ENCODE measurements at places on chromosomes 16 and 17. TPM values are rescaled to one million over a fixed set of nuclear protein-coding genes. Genes with fewer than 3 reads are reported as not detected.

GRCh38 chr17:54793271-54793670 lies 107.4 kb upstream of the TOM1L1 start:
- DNase-seq, result no peak

VTN gene
- not detected for total RNA-seq

ZSCAN10 gene
- total RNA-seq, result not detected

GRCh38 chr16:78122774-78123315 lies 23.4 kb downstream of the WWOX start:
- DNase-seq, result peak; percentile 19

- DNase-seq, result no peak
Observed at GRCh38 chr17:43803758-43804157, 23.5 kb downstream of the CFAP97D1 start.

DNA sequence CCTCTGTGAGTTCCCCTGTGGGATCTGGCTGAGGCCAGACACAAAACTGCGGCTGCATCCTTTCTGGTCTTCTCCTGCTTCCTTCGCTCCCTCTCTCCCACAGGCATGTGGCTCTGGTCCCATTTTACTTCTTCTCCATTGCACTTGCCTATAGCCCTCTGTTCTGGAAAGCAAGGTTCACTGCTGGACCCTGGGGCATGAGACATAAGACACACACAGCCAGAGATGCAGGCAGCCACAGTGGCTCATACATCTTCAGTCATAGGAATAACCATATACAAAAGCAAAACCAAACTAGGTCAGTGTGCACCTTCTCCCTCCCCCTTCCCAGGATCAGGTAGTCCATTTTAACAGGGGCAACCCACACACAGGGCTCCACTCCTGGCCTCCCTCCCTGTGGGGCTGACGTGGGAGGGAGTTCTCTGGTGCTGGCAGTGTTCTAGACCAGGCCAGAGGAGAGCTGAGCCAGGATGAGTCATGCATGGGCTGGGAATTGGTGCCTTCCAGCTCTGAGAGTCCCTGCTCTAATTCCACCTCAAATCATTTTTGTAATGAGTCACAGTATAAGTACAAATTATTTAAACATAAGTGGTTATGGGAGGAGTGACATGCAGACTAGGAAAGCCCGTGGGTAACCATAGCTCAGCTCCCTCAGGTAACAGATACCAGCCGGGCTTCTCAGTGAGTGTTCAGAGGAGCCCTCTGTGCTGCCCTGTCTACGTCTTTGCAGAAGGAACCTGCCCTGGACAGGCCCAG lies 58.0 kb downstream of the ASIC2 start:
- peak; percentile 40 for DNase-seq

UBE2O gene
- total RNA-seq, result 23.6 TPM

- DNase-seq, result no peak
Observed at GRCh38 chr16:27851586-27851985, 211.9 kb downstream of the GSG1L start.

TP53TG3B gene
- not detected for total RNA-seq

DNA sequence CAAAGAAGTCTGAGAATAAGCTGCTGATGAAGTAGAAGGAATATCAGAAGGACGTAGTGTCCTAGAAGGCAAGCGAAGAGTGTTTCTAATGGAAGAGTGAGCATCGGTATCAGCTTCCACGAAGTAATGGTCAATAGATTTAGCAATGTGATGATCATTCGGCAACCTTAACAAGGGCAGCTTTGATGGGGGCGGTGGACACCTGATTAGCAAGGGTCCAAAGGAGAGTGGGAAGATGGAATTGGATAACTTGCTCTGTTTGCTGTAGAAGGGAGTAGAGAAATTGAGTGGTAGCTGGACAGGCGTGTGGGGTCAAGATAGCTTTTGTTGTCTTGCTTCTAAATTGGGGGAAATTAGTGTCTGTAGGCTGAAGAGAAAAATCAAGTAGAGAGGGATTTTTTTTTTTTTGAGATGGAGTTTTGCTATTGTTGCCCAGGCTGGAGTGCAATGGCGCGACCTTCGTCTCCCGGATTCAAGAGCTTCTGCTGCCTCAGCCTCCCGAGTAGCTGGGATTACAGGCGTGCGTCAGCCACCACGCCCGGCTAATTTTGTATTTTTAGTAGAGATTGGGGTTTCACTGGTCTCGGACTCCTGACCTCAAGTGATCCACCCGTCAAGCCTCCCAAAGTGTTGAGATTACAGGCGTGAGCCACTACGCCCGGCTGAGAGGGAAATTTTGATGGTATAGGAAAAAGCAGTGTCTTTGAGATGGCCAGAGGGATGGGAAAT lies 13.9 kb upstream of the HES7 start:
- DNase-seq, result no peak

SLC26A11 gene
- total RNA-seq, result 7.6 TPM

GRCh38 chr17:44038604-44039011 lies 23.8 kb upstream of the TMEM101 start:
- DNase-seq, result no peak

- DNase-seq, result peak; percentile 32
Observed at GRCh38 chr16:81424771-81425170, 19.8 kb upstream of the CMIP start.

DNA sequence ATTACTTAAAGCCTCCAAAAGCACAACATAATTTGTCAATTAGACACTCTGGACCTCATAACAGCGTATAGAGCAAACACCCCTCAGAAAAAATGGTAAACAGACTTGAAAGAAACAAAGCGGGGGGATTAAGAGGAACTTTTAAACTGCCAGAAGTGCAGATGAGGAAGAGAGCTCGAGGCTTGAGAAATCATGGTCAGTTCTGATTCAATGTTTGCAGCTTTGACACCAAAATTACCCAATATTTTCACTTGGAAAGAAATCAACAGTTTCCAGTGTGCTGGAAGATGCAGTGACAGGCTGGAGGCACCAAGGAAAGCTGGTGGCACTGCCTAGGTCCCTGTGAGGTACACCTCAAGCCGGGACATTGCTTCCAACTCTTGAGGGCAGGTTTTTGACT lies 180.9 kb upstream of the TOX3 start:
- no peak for DNase-seq

DNA sequence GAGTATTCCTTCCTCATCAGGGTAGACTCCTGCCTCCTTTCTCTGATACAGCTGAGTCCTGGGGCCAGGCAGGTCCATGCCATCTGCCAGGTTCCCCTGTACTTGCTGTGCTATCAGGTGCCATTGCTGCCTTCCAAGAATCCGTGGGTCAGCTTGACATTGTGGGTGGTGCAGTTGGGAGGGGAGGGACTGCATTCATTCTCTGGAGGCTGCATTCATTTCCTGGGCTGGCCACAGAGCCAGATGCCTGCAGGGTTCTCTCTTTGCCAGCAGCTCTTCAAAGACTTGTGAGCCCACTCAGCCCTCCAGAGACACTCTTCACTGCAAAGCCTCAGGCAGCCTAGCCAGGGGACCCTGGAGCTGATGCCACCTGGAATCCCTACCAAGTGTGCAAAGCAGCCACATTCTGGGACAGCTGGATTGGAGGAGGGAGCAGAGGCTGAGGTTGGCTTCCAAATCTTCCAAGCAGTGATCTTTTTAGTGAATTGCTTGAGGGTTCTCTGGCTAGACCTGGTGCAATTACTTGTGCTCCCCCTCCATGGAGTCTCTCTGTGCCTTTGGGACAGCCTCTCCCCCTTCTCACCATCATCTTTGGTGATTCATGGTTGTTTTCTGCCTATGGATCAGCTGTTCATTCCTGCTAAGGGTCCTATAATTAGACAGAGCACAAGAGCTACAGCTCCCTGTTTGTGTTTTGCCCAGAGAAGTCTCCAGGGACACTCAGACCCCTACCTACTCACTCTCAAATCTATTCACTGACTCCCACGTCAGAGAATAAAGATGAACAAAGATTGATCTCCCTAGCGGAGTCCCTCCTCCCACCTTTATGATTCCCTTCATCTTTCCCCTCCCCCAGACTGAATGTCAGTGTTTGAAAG lies 20.9 kb downstream of the ANKFN1 start:
- DNase-seq, result no peak

DNA sequence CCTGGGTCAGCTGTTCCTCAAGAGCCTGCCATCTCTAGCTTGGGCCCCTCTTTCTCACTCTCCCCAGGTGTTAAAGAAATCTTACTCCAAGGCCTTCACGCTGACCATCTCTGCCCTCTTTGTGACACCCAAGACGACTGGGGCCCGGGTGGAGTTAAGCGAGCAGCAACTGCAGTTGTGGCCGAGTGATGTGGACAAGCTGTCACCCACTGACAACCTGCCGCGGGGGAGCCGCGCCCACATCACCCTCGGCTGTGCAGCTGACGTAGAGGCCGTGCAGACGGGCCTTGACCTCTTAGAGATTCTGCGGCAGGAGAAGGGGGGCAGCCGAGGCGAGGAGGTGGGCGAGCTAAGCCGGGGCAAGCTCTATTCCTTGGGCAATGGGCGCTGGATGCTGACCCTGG lies 6.8 kb downstream of the CNP start:
- no peak for DNase-seq

DNA sequence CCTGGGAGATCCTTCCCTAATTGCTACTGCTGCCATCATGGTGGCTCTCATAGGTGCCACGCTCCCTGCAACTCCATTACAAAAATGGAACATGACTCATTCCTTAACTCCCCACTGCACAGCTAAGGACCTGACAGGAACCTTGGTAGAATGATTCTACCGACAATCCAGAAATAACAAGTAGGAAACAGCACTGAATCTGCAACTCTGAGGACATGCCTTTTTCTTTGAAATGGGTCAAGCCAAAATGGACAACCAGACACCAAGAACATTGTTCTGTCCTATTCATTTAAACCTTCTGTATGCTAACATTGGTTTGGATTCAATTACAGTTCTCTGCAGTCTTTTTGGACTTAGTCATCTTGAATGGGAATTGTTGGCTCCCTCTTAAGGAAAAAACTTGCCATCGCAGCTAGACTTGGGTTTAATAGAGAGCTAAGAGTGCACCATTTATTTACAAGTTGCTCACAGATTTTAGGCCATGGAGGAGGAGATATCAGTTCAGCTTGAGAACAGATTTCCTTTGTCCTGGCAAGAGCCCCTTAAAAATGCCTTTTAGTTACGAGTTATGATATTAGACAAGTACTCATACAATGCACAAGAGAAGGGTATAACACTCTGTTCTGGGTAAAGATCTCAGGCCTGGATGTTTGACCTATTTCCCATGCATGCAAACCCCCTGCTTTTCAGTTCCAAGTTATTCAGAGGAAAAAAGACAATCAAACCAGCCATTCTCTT lies 20.9 kb upstream of the NSRP1 start:
- peak; percentile 57 for DNase-seq

ORMDL3 gene
- 23.3 TPM for total RNA-seq

GRCh38 chr17:9684955-9685621 lies 39.8 kb downstream of the USP43 start:
- DNase-seq, result no peak

- DNase-seq, result no peak
Observed at GRCh38 chr16:49782405-49782804, 73.5 kb downstream of the ZNF423 start.

GRCh38 chr17:10295728-10296343 lies 77.0 kb downstream of the MYH13 start:
- no peak for DNase-seq
